Astrocyte of the hippocampus (primary cell): ENCODE measurements at places on chromosomes 5 and 9.

DNA sequence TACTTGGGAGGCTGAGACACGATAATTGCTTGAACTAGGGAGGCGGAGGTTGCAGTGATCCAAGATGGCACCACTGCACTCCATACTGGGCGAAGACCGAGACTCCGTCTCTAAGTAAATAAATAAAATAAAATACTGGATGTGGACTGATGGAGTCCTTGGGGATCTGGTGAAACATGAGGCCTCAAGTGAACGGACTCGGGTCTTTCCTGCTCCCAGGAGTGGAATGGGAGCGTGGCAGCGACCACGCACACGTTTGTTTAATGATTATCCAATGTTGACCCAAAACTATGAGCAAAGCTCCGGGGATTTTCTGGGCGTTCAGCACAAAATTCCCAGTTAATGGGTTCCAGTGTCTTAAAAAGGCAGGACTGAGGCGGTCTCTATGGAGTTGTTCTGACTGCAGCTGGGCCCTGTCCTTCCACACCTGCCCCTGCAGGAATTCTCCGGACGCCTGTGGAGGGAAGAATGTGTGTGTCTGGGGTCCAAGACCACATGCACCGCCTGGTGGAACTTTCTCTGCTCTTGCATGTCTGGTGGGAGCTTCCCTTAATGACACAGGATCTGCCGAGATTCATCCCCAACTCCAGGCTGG, 26.6 kb downstream of the NEK6 start:
- peak; percentile 60 for DNase-seq

DNA sequence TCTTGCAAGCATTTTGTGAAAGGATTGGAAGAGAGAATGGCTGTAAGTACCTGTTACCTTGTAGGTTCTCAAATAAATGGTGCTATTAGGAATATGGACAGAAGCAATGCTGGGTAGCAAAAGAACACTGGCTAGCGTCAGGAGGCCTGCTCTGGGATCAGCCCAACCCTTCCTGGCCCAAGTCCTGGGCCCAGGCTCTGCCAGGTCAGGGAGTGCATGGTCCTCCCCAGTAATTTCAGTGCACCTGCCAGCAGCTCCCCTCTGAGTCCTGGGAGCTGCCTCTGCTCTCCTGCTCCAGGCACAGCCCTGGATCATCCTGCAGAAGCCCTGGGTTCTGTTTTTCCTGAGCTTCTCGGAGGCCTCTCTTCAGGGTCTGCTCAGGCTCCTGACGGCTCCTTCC, 89.5 kb upstream of the ARAP3 start:
- DNase-seq = no peak

GRCh38 chr5:76622076-76622475, 1.1 kb downstream of the F2RL2 start:
- DNase-seq = no peak

DNA sequence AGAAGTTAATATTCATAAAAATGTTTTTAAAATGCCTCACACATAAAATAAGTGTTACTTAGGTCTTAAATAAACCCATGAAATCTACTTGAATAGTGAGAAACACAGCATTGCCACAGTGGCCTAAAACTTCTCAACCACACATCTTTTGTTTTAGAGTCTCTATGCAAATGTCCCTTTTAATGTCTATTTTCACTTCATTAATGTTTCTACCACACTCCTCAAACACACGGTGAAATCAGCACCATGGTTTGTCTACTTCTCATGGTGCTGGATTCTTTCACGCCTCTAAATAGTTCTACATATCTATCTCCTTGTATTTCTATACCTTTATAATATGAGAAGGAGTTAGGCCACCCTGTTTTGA, 111.2 kb downstream of the EDIL3 start:
- DNase-seq = no peak

- no peak for DNase-seq
Measured at GRCh38 chr5:89130851-89131250, 247.9 kb upstream of the MEF2C start.

- no peak for DNase-seq
Measured at GRCh38 chr5:149433524-149434131, 54.5 kb upstream of the IL17B start.

DNA sequence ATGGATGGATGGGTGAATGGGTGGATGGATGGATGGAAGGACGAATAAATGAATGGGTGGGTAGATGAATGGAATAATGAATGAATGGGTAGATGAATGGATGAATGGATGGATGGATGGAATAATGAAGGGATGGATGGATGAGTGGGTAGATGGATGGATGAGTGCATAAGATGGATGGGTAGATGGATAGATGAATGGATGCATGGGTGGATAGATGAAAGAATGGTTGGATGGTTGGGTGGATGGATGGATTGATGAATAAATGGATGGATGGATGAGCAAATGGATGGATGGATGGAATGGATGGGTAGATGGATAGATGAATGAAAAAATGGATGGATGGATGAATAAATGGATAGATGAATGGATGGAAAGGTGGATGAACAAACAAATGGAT, 85.2 kb downstream of the PHF2 start:
- no peak for DNase-seq

GRCh38 chr9:112332214-112332613, 1.2 kb downstream of the PTBP3 start:
- DNase-seq = no peak

DNA sequence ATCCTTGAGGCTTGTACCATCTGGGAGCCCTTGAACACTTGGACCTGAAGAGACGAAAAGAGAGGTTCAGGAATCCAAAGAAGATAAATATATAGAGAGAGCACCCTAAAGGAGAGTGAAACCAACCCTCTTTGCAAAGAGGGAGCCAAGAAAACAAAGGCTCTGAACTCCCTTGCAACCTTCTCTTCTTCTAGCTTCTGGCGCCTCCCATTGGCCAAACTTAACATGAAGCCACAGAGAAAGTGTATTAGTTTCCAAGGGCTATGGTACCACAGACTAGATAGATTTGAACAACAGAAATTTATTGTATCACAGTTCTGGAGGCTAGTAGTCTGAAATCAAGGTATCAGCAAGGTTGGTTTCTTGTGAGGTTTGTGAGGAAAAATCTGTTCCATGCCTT, 175.1 kb downstream of the HCN1 start:
- DNase-seq = peak; percentile 58

GRCh38 chr5:6029811-6030271, 348.5 kb downstream of the MED10 start:
- no peak for DNase-seq

GRCh38 chr5:173703466-173703865, 87.0 kb upstream of the BOD1 start:
- DNase-seq = no peak

- no peak for DNase-seq
Measured at GRCh38 chr5:68272289-68272688, 56.7 kb downstream of the PIK3R1 start.

GRCh38 chr5:28822071-28822470, 1783.7 kb upstream of the CDH9 start:
- no peak for DNase-seq

DNA sequence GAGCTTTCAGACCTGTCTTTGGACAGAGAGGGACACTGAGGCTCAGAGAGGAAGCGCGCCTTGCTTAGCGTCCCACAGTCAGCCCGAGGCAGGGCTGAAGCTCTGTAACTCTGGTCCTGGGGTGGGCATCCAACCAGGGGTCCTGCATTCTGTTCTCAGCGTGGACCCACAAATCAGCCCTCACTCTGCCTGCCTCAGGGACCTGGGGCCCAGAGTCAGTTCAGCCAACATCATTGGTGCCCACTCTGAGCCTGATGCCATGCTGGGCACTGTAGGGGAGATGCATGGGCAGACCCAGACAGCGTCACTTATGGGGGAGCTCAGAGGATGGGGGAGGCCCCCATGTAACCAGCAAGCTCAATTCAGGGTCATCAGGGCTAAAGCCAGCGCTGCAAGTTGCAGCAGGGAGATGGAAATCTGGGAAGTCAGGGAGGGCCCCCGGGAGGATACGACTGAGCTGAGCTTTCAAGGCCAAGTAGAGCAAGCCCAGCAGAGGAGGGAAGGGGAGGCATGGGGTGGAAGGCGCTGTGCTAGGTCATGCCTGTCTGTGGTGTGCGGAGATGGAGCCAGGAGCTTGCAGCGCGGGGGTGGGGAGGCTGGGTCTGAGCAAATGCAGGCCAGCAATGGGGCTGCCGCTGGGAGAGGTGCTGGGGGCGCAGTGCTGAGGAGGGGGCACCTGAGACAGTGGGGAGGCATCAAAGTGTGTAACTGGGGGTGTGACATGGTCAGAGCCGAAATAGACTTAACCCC, 21.1 kb downstream of the CORO2A start:
- DNase-seq = no peak

GRCh38 chr9:117414220-117414905, 494 bp downstream of the ASTN2 start:
- DNase-seq = peak; percentile 70

GRCh38 chr5:107779437-107779836, 108.7 kb upstream of the EFNA5 start:
- no peak for DNase-seq

GRCh38 chr5:122844136-122844909, 1.1 kb upstream of the SNX24 start:
- peak; percentile 1 for DNase-seq

GRCh38 chr5:95958310-95959014, 3.2 kb downstream of the ELL2 start:
- no peak for DNase-seq

GRCh38 chr9:71763832-71764231, 4.5 kb downstream of the CEMIP2 start:
- DNase-seq = peak; percentile 36

- DNase-seq = no peak
Measured at GRCh38 chr9:131255676-131256197, 20.6 kb downstream of the FAM78A start.

GRCh38 chr5:111603446-111603827, 91.1 kb upstream of the STARD4 start:
- peak; percentile 30 for DNase-seq

- no peak for DNase-seq
Measured at GRCh38 chr9:20603524-20604268, 18.6 kb downstream of the MLLT3 start.

GRCh38 chr5:149118463-149118862, 22.8 kb upstream of the ABLIM3 start:
- DNase-seq = no peak

GRCh38 chr5:140827704-140828361, at the start of gene PCDHA6:
Gene PCDHA6, plus strand, starts transcription at chr5:140827960. Its CDS starts 132 bp downstream, at chr5:140828092.
- no peak for DNase-seq

DNA sequence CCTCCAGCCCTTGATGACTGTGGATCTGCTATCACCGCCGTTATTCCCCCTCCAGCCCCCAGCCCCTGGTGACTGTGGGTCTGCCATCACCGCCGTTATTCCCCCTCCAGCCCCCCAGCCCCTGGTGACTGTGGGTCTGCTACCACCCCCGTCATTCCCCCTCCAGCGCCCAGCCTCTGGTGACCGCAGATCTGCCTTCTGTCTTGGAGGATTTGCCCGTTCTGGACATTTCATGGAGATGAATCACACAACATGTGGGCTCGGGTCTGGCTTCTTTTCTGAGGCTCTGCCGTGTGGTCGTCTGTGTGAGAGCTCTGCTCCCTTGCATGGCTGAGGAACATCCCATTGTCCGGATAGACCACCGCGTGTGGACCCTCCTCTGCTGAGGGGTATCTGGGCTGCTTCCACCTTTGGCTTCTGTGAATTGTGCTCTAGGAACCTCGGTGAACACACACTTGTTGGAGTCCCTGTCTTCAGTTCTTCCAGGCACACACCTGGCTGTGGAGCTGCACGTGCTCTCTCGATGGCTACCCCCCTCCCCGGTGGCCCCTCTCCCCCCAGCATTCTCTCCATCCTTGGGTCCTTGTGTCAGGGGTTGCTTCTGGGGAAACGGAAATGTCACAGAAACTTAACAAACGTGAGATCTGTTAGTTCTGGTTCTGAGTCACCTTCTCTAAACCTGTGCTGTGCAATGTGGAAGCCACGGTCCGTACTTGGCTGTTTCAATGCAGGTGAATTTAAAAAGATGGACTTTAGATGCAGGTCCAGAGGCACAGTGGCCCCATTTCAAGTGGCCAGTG, 105.3 kb upstream of the COL5A1 start:
- DNase-seq = peak; percentile 94

GRCh38 chr9:127776924-127777289, 1.6 kb downstream of the SH2D3C start:
- DNase-seq = no peak

GRCh38 chr5:79774171-79774854, 84.7 kb downstream of the CMYA5 start:
- peak; percentile 33 for DNase-seq

- no peak for DNase-seq
Measured at GRCh38 chr5:94856257-94856800, 237.9 kb downstream of the SLF1 start.

DNA sequence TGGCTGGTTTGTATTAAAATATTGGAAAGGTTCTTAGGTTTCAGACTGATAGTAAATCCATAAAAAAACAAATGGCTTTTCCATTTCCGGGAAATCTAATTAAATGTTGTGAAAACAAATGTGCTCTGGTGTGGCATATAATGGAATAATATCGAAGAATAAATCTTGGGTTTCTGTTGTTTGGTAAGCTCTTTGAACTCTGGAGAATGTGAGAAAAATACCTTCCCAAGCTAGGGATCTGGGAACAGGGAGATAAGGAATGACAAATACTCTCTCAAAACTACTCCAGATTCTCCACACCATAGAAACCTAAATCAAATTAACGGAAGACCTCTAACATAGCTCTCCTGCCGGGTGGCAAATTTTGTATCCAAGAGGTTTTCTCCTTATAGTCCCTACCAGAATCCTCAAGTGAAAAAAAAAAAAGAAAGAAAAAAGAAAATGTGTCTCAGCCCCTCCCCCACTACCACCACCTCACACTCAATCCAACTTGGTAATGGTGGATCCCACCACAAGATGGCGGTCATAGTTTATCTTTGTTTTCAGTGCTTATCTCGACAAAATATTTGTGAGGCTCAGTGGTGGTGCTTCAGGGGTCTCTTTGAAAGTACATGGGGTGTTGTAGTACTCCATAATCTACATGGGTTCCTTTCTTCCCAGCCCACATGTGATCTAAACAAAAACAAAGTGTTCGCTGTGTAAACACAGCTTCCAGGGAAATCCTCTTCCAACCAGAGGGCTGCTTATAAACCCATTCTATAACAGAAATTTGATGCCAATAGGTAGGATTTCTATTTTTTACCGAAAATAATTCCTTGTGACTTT, 54.5 kb upstream of the FST start:
- no peak for DNase-seq

DNA sequence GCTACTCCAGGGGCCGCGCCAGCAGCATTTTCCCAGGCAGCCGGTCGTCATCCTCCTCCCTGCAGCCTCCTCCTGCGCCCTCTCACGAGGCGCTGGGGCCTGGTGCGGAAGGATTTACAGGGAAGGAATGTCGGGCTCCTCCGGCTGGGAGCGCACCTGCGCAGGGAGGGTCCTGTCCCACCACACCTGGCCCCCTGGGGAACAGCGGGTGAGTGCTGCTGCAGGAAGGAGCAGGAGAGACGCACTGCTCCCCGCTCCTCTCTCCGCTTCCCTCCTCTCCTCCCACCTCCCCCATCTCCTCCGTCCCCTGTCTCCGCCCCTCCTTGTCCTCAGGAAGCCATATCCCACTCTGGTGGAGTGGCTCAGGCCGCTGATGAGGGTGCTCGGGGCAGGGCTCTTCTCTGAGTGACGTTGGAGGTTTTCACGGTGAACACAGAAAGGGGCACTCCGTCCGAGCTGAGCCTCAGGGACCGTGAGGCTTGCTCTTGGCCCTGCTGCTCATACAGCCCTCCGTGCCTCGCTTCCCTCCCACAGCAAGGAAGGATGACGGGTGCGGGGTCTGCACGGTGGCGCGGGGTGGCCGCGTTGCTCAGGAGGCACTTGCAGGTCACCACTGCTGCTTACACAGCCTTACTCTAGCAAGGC, 31.3 kb downstream of the IRX4 start:
- no peak for DNase-seq
